ENCODE measurements at places on chromosomes 3 and 15.
A peak's percentile ranks its signal among the peaks of the same experiment; 100 is the strongest.

DNA sequence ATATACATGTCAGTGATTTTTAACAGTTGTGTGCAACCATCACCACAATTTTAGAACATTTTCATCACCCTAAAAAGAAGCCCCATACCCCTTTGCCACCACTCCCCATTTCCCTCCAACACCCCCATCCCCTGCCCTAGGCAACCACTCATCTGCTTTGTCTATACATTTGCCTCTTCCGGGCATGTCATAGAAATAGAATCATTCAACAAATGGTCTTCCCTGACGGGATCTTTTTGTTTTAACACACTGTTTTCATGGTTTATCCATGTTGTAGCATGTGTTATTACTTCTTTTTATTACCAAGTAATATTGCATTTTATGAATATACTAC, 4.0 kb downstream of the VILL start:
- DNase-seq, result no peak

DNA sequence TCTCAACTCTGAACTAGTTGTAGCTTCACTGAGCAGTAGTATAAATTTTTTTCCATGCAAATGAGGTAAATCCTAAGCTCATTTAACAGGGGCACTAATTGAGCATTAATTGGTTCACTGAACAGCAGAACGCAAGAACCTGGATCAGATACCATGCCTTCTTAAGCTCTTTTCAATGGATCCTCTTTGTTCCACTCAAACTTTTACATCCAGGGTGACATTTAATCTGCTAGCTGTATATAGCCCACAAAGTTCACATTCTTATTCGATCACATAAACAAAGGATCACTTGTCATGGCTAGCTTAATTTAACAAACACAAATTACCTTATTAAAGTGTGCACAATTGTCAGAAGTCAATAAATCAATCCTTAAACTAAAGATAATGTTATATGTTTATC, 281.6 kb downstream of the CNTN6 start:
- DNase-seq, result no peak

- DNase-seq, result no peak
Observed at GRCh38 chr3:77372634-77373346, 332.9 kb downstream of the ROBO2 start.

GRCh38 chr3:147615035-147615434, 205.9 kb downstream of the ZIC1 start:
- DNase-seq, result no peak

GRCh38 chr3:11826628-11827265, 19.9 kb downstream of the TAMM41 start:
- DNase-seq, result no peak

- no peak for DNase-seq
Observed at GRCh38 chr15:29550834-29551465, 271.3 kb downstream of the TJP1 start.

- no peak for DNase-seq
Observed at GRCh38 chr3:66454464-66454859, 46.4 kb downstream of the LRIG1 start.

- peak; percentile 41 for DNase-seq
Observed at GRCh38 chr15:90306560-90306959, 41.1 kb downstream of the NGRN start.

DNA sequence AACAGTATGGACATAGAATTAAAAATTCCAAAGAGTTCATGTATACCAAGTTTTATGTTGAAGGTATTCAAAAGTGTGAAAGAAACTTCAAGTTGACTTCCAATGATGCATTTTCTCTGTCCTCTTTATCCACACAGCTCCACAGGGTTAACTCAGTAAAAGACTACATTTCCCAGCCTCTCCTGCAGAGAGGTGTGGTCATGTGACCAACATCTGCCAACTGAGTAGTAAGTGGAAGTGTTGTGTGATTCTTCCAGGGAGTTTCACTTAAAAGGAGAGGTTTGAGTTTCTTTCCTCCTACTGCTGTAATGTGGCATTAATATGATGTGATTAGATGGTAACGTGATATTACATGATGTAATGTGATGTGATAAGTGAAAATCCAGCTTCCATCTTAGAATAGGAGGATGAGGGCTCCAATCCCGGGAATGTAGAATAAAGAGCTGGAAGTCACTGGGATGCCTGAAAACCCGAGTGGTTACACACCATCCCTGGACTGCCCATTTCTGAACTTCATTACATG, 280.6 kb downstream of the ARRDC4 start:
- no peak for DNase-seq

All from CD4-positive, alpha-beta T cell treated with Interleukin-12 subunit alpha and Interleukin-12 subunit beta, for 1 hour (primary cell).